ENCODE measurements at places on chromosomes 4 and X.

- DNase-seq = no peak
Measured at GRCh38 chr4:163590103-163590502, 95.6 kb downstream of the TMA16 start.

DNA sequence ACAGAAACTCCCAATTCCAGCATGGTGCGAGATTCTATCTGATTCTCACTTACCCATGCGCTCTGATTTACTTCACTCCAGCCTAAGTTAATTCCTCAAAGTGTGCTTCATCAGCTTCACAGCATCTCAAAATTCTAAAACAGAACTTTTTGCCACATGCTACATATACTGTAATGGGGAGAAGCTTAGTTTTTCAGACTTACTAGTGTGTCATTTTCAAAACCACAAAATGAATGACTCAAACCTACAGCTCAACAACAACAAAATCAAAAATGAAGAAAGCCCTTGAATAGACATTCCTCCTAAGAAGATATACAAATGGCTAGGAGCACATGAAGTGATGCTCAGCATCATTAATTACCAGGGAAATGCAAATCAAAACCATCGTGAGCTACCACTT, 14.9 kb downstream of the IRF2 start:
- DNase-seq = no peak

DNA sequence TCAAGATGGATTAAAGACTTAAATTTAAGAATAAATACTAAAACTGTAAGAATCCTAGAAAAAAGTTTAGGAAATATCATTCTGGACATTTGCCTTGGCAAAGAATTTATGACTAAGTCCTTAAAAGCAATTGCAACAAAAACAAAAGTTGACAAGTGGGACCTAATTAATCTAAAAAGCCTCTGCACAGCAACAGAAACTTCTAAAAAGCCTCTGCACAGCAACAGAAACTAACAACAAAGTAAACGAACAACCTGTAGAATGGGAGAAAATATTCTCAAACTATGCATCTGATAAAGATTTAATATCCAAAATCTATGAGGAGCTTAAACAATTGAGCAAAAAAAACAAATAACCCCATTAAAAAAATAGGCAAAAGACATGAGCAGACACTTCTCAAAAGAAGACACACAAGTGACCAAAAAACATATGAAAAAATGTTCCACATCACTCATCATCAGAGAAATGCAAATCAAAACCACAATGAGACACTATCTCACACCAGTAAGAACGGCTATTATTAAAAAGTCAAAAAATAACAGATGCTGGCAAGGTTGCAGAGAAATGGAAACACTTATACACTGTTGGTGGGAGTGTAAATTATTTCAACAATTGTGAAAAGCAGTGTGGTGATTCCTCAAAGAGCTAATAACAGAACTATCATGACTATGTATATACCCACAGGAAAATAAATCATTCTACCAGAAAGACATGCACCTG, 5.5 kb upstream of the OPRPN start:
- no peak for DNase-seq

GRCh38 chr4:146975036-146975435, 29.4 kb upstream of the TTC29 start:
- DNase-seq = no peak

- DNase-seq = no peak
Measured at GRCh38 chr4:126955292-126956183, 677.2 kb upstream of the INTU start.

GRCh38 chr4:141636771-141637460, 533 bp downstream of the IL15 start:
- peak; percentile 49 for DNase-seq

DNA sequence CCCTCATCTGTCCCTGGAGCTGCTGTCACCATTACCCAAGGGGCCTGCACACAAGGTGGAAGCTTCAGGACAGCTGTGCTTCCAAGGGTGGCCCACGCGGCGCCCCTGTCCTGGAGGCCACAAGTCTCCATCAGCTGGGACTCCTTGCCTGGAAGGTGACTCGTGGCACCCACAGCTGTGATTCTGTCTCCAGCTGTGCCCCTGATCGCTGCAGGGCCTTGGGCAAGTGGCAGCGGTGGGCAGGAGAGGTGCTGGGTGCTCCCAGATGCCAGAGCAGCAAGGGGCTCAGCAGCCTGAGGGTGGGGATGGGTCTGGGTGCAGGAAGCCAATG, 9.0 kb upstream of the DUSP9 start:
- no peak for DNase-seq

- DNase-seq = no peak
Measured at GRCh38 chr4:23945451-23946017, 55.7 kb upstream of the PPARGC1A start.

- no peak for DNase-seq
Measured at GRCh38 chrX:107894038-107894437, 68.4 kb downstream of the MID2 start.

GRCh38 chr4:97216046-97216445, 927.2 kb downstream of the STPG2 start:
- DNase-seq = no peak

- no peak for DNase-seq
Measured at GRCh38 chrX:51047950-51048349, 137.4 kb downstream of the BMP15 start.

GRCh38 chrX:150502979-150503897, 65.2 kb upstream of the MTM1 start:
- DNase-seq = no peak

DNA sequence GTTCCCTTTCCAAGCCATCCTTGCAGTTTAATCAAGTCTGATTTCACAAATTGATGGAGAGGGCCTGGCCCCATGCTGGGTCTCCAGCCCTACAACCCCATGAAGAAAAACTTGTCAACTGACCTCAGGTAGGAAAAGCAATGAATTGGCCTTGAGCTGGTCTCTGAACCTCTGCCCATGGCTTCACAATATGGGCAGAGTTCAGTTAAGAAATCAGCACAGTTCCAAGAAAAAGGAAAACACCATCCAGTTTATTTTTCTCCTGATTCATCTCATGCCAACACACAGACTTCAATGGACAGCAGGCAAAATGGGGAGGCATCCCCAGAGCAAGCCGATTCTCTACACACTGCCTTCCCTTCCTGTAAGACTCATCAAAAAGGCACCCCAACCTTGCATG, 3.3 kb downstream of the RIPPLY1 start:
- no peak for DNase-seq

DNA sequence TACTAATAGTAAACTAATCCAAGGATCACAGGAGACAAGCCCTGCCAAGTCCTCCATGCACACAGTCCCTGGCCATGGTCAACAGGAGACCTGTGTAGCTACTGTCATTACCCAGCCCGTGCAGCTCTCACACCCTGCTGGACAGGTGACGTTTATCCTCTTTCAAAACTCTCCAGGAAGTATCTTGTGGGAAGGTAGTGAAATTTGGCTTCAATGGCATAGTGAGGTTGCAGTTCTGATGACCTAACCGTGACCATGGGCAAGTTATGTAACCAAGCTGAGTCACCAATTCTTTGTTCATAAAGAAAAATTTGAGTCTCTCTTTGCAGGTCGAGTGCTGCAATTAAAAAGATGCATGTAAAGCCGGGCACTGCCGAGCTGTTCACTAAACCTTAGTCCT, 11.3 kb upstream of the SLC2A9 start:
- DNase-seq = no peak

GRCh38 chr4:80253510-80253909, 13.0 kb upstream of the FGF5 start:
- no peak for DNase-seq

DNA sequence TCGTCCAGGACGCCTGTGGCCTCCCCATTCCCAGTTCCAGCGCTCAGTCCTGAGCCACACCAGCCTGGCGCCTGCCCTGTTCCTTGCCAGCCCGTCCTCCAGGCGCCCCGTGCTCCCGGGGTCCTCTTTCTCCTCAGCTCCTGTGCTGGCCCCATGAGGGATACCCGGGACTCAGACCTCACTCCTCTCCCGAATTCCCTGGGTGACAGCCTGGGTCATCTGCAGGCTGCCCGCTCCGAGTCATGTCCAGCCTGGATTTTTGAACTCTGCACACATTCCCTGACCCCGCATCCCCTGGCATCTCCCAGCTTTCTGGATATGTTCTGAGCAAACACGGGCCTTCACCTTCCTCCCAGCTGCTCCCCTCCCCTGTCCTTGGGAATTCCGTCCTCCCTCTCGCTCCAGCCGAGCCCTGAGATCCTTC, 14.9 kb upstream of the ADD1 start:
- DNase-seq = peak; percentile 10

GRCh38 chr4:2045518-2045951, 13.6 kb upstream of the NAT8L start:
- DNase-seq = no peak

GRCh38 chr4:148007314-148007760, 275.4 kb downstream of the ARHGAP10 start:
- DNase-seq = no peak

DNA sequence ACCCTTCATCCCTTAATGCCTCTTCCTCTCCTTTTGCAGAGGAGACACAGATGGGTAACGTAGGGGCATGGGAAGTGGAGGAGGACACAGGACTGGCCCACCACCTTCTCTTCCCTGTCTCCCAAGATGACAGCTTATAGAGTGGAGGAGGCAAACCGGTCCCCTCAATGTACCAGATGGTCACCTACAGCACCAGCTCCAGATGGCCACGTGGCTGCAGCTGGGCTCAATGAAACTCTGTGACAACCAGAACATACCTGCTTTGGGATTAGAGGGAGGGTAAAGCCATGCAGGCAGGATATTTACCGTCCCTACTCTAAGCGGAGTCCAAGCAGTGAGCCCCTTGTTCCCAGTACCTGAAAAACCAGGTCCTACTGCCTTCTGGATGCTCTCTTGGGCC, 7.5 kb upstream of the KLHL15 start:
- DNase-seq = no peak

DNA sequence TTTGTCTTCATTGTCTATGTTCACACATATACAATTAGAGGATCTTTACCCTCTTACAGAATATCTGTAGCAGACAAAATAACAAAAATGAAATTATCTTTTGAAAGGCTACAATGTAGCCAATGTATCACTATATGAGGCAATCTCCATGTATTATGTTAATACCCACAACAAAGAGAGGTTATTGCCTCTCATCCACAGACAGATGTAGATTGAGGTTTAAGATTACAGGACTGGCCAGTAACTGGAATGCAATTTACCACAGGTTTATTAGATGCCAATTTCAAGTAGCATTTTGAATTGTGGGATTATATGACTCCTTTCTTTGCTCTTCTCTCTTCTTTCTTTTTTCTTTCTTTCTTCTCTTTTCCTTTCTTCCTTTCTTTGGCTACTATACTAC, 242.6 kb downstream of the ANKRD50 start:
- no peak for DNase-seq

Data from ovary (tissue), 10 donors.